ENCODE measurements at places on chromosomes 4 and X.
A peak's percentile ranks its signal among the peaks of the same experiment; 100 is the strongest.

- no peak for DNase-seq
These were observed 32.3 kb downstream of the SH3RF1 start for GRCh38 chr4:169238445-169238844.

GRCh38 chr4:176052744-176053143, 12.9 kb upstream of the WDR17 start:
- peak; percentile 42 for DNase-seq

DNA sequence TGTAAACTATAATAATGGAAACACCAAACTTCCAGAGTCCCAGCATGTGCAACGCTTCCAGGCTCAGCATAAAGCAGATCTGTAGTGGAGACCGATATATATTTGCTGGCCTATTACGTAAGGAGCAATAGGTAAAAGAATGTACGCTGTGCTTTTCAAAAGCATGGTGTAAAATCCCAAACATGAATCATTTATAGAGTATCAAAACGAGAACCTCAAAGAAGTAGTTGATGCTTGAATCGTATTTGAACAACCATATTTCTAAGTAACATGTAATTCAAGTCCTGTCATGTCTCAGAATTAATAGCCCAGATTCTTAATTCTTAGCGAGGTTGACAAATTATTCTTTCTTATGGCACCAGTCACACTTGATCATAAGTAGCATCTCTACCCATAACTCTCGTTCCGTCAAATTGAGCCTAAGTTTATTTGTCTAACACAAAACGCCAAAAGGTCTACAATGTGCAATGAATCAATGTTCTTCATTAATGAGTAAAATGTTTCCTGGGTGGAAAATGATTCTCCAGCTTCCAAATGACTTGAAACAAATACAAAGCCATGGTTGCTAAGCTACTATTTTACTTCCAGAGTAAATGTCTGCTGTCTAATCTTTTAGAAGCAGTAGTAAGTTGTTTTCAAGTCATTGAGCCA, 811.5 kb upstream of the FRG1 start:
- no peak for DNase-seq

- DNase-seq: no peak
These were observed 678.1 kb downstream of the FAT4 start for GRCh38 chr4:125992891-125993290.

DNA sequence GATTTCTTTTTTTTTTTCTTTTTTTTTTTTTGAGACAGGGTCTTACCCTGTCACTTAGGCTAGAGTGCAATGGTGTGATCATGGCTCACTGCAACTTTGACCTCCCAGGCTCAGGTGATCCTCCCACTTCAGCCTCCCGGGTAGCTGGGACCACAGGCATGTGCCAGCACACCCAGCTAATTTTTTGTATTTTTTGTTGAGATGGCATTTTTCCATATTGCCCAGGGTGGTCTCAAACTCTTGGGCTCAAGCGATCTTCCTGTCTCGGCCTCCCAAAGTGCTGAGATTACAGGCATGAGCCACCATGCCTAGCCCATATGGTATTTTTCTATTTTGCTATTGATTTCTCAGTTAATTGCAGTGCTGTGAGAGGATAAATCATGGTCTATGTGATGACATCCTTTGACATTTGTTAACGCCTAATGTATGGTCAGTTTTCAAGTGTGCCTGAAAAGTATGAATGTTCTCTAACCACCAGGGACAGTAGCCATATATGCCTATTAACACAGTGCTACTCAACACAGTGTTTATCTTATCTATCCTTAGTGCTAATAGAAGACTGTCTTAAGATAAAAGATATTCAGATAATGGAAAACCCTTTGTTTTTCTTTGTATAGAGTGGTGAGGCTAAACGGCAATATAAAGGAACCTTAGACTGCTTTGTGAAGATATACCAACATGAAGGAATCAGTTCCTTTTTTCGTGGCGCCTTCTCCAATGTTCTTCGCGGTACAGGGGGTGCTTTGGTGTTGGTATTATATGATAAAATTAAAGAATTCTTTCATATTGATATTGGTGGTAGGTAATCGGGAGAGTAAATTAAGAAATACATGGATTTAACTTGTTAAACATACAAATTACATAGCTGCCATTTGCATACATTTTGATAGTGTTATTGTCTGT, 9.1 kb upstream of the HSPA4L start:
- no peak for DNase-seq
